ENCODE measurements at places on chromosomes 6 and 20. TPM values are rescaled to one million over a fixed set of nuclear protein-coding genes. Genes with fewer than 3 reads are reported as not detected.

Gene ZNF165
- polyA plus RNA-seq = not detected

Gene TCFL5
- 0.38 TPM for polyA plus RNA-seq

Gene MOCS1
- polyA plus RNA-seq = 0.05 TPM

Gene BMP7
- not detected for polyA plus RNA-seq

Gene GRM1
- not detected for polyA plus RNA-seq

Gene SPATA25
- polyA plus RNA-seq = not detected

- no peak overlapping the region for H3K4me3 ChIP-seq
- H3K27me3 ChIP-seq = peaks cover 22% of the 10 kb centered on the region
- no peaks in the 10 kb centered on the region for H3K4me1 ChIP-seq
Measured at GRCh38 chr20:21411725-21412124, 14.4 kb upstream of the NKX2-4 start.

GRCh38 chr6:164296411-164296810 lies 881.9 kb downstream of the QKI start:
- H3K4me1 ChIP-seq = no peaks in the 10 kb centered on the region
- DNase-seq = no peak
- H3K27ac ChIP-seq = no peak overlapping the region
- H3K4me3 ChIP-seq = no peak overlapping the region

DNA sequence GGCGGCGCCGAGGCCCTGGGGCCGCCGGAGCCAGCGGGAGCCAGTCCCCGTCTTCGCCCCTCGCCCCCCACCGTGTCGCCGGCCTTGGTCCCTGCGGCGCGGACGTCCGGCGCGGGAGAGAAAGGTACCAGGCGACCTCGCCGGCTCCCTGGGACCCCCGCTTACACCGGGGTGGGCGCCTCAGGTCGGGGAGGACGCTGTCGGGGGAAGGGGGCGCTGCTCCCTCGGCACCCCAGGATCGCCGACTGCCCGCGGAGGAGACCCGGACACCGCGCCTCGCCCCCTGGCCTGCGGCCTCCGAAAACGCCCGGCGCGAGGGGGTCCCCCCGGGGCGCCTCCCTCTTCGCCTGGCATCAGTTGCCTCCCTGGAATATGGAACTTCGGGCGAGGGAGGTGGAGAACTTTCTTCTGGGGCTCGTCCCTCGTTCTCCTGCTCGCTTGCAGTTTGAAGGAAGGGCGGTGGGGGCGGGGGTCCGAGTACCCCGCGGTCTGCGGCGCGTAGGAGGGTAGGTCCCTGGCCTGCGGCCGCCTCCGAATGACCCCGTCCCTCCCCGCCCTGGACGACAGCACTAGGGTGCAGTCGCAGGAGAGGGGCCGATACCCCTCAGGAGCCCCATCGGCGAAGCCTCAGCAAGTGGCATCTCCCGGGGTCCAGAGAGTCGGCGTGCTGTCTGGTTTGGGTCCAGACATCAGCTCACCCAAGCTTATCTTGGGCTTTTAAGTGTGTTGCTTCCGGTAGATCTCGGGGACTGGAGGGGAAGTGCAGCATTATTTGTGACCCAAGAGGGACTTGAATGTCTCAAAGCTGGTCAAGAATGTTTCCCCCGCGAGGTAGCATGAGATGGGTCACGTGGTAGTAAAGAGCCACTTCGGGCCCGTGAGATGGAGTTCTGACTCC lies 549 bp downstream of the ANKRD6 start:
- H3K27me3 ChIP-seq = no peaks in the 10 kb centered on the region
- DNase-seq = peak; percentile 43
- no peak overlapping the region for H3K27ac ChIP-seq
- H3K4me1 ChIP-seq = peaks cover 12% of the 10 kb centered on the region
- peak overlapping the region; percentile 81 for H3K4me3 ChIP-seq

DNA sequence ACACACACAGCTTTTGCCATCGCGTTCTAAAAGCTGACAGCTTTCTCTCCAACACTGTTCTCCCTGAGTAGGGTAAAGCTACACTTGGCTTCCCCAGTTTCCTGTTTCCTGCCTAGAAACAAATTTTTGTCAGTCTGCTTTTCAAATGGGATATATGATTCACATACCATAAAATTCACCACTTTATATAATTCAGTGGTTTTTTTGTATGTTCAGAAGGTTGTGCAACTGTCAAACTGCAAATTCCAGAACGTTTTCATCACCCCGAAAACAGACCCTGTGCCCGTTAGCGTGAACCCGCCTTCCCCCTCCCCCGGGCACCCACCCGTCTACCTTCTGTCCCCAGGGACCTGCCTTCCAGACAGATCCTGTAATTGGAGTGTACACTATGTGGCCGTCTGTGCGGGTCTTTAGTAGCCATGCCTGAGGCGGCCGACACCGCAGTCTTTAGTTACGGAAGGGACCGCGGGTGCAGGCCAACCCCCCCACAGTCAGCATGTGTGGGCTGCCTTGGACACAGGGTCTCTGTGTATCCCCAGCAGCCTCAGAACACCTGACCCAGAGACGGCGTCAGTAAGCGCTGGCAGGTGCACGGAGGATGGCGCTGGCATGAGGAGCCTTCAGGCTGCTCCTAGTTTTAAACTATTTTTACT lies 16.6 kb downstream of the HRH3 start:
- H3K27ac ChIP-seq = no peak overlapping the region
- no peaks in the 10 kb centered on the region for H3K27me3 ChIP-seq
- no peaks in the 10 kb centered on the region for H3K4me1 ChIP-seq
- DNase-seq = no peak

DNA sequence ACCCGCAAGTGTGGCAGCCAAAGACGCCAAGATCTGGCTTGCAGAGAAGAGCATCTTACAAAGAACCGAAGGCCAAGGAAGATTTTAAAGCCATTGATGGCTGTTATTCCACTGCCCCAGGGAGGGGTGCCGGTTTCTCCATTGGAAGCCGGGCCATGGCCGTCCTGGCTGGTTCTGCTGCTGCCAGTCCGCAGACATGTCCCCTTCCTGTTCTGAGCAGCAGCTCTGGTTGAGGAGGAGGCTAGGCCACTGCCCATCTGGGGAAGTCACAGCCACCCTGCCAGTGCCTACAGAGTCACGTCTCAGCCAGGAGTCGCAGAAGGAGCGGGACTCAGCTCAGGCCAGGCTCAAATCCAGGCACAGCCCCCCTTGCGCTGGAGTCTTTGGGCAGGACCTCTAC lies 42.6 kb upstream of the MRGBP start:
- H3K36me3 ChIP-seq = no peaks in the 10 kb centered on the region
- no peak overlapping the region for H3K27ac ChIP-seq
- H3K4me1 ChIP-seq = peaks cover 12% of the 10 kb centered on the region
- DNase-seq = no peak
- no peak overlapping the region for H3K4me3 ChIP-seq
- no peaks in the 10 kb centered on the region for H3K27me3 ChIP-seq

GRCh38 chr6:45494416-45495135 lies 116.8 kb upstream of the SUPT3H start:
- H3K27me3 ChIP-seq = no peaks in the 10 kb centered on the region
- peaks cover 33% of the 10 kb centered on the region for H3K4me1 ChIP-seq
- H3K27ac ChIP-seq = no peak overlapping the region
- peaks cover 19% of the 10 kb centered on the region for H3K36me3 ChIP-seq
- H3K4me3 ChIP-seq = no peak overlapping the region

DNA sequence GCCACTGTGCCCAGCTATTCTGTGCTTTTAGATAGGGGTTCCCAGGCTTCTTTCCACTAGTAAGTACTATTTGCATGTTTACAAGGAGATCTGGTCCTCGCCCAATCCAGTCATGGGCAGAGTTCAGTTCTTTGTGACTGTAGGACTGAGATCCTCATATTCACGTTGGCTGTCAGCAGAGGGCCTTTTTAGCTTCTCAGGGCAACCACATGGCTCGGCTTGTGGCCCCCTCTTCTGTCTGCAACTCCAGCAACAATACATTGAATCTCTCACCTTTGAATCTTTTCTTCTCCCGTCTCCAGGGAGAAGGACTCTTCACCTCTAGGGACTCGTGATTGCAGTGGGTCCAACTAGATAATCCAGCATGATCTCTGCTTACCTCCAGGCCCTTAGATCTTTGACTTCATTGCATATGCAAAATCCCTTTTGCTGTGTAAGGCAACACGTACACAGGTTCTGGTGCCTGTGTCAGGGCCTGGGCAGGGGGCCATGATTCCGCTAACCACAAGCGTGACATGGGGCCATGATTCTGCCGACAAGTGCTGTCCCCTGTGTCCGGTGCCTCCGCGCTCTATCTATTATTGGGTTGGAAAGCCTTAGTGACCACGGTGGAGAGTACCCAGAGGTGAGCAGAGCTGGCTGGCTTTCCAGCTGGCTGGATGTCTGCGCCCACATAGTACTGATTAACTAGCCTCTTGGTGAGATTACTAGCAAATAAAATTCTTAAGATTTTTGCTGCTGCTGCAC lies 5.1 kb downstream of the CCR6 start:
- peaks cover 4% of the 10 kb centered on the region for H3K4me1 ChIP-seq
- no peaks in the 10 kb centered on the region for H3K36me3 ChIP-seq
- H3K27ac ChIP-seq = no peak overlapping the region
- DNase-seq = no peak
- no peaks in the 10 kb centered on the region for H3K27me3 ChIP-seq

- H3K27me3 ChIP-seq = peaks cover 20% of the 10 kb centered on the region
- no peak for DNase-seq
- H3K36me3 ChIP-seq = no peaks in the 10 kb centered on the region
- H3K27ac ChIP-seq = no peak overlapping the region
- peaks cover 18% of the 10 kb centered on the region for H3K4me1 ChIP-seq
Measured at GRCh38 chr20:17896193-17896723, 72.3 kb downstream of the SNX5 start.

DNA sequence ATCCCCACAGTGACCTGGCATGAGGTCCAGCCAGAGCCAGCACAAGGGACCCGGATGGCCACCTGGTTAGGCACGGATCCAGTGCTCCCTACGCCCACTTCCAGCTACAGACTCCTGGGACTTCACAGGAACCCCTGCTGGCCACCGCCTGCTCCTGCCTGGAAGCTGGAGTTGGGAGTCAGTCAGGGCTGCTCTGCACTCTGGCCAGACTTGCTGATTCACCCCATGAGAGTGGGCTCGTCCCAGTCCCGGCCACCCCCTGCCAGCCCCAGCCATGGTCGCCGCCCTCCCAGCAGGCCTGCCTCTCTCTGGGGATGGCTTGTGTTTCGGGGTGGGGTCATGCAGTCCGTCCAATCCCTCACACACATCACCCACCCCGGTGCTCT lies 125.8 kb downstream of the DLL1 start:
- H3K27me3 ChIP-seq = no peaks in the 10 kb centered on the region
- H3K36me3 ChIP-seq = no peaks in the 10 kb centered on the region
- H3K4me3 ChIP-seq = no peak overlapping the region

DNA sequence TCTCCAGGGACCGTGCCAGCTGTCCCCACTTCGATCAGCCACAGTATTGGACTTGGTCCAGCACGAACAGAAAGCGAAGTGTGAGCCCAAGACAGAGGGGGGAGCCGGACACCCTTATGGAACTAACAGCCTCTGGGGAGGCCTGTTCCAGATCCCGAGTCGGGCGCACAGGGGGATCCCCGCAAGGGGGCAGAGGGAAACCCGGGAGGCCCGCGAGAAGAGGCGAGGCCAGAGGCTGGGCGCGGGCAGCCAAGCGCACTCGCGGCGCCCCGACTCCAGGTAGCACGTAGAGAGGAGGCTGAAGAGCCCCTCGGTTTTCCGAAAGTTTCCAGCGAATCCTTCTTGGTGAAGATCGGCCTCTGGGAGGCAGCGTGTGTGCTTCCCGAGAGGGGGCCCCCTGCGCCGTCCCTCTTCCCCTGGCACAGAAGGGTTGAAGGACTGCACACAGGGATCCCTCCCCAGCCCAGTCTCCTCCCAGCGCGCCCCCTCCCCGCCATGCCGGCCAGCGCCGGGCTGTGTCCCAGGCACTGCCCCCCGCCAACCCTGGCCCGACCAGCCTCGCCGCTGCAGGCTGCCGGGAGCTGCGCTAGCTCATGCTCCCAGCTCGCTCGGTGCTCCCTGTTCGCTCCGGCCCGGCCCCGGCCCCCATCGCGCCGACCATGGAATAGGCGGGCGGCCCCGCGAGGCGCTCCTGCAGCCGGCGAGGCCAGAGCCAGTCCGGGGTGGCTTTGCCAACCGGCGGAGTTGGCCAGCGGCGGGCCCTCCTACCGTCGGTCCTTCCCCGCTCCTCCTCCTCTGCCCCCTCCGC lies 577 bp upstream of the SLC24A3 start:
- H3K36me3 ChIP-seq = no peaks in the 10 kb centered on the region
- peak overlapping the region; percentile 71 for H3K4me3 ChIP-seq
- peaks cover 21% of the 10 kb centered on the region for H3K4me1 ChIP-seq
- peaks cover 23% of the 10 kb centered on the region for H3K27me3 ChIP-seq

DNA sequence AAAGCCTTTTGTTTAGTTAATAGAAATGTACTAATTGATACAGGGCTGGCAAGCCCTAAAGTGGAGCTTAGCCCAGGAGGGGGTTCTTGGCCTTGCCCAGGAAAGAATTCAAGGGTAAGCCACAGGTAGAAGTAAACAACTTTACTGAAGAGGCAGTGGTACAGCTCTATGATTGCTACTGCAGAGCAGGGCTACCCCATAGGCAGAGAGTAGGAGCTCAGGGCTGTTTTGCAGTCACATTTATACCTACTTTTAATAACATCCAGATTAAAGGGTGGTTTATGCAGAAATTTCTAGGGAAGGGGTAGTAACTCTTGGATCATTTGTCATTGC lies 680.4 kb upstream of the GJE1 start:
- no peak for DNase-seq
- no peaks in the 10 kb centered on the region for H3K36me3 ChIP-seq
- H3K27me3 ChIP-seq = no peaks in the 10 kb centered on the region

DNA sequence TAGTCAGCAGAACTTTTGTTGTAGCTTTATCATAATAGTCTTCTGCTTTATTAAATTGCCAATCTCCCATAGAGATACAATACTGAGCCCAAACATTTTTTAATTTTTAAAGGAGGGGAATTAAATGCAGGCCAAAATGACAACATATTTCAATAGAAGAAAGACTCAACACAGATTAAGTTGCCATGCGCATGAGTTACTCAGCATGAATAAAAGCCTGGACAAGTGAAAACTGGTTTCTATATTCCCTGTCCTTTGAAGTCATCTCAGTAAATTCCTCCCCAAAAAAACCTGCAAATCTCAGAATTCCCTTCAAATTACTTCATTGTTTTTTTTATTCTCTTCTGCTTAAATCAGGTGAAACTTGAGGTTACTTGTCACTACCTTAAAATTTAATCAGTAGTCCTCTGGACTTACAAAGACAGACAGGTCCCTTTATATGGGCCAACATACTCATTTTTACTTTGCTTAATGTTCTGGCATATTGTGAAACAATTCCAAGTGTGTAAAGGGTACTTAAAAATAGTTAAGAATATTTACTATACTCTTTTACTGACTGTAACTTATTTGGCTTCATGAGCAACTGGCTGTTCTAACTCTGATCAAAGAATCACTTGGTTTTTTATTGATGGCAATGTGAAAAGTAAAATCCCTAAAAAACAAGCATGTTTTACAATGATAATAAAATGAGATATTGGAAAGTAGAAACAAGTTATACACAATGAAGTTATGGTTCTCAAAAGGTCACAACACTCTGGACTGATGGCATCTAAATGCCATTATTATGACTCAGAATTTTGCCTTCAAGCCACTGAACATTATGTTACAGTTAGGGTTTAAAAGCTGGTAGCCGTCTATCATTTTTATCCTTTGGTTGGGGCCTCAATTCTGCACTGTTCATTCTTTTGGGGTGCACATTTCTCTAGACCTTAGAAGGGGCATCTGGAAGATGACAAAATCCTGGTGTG lies 49.9 kb upstream of the COL21A1 start:
- H3K27me3 ChIP-seq = no peaks in the 10 kb centered on the region
- no peaks in the 10 kb centered on the region for H3K4me1 ChIP-seq
- H3K36me3 ChIP-seq = no peaks in the 10 kb centered on the region

GRCh38 chr6:40907198-40907701 lies 131.8 kb downstream of the UNC5CL start:
- no peak overlapping the region for H3K27ac ChIP-seq
- H3K36me3 ChIP-seq = no peaks in the 10 kb centered on the region
- no peak overlapping the region for H3K4me3 ChIP-seq
- no peaks in the 10 kb centered on the region for H3K27me3 ChIP-seq
- no peaks in the 10 kb centered on the region for H3K4me1 ChIP-seq
